ENCODE measurements at places on chromosomes 3 and 15. TPM values are rescaled to one million over a fixed set of nuclear protein-coding genes. Genes with fewer than 3 reads are reported as not detected.

The LRRC31 gene
- polyA plus RNA-seq: not detected

The MASP1 gene
- polyA plus RNA-seq: not detected

DNA sequence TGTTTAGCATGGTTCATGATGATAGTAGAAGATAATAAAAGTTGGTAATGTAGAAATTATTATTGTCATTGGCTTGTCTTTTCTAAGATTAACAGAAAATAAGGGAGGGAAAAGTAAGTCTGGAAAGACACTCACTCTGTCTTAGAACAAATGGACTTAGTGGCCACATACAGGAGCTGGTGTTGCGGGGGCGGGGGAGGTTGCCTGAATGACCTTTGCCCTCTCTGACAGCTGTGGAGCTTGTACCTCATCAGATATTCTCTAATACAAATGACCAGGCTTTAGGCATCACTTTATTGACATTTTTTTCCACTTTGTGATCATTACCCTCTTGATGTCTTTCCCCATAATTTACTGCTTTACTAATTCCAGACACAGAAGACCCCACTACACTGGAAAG, 5.9 kb downstream of the TAGLN3 start:
- DNase-seq: no peak
- H3K4me3 ChIP-seq: no peak overlapping the region
- H3K27ac ChIP-seq: peak overlapping the region; percentile 4

DNA sequence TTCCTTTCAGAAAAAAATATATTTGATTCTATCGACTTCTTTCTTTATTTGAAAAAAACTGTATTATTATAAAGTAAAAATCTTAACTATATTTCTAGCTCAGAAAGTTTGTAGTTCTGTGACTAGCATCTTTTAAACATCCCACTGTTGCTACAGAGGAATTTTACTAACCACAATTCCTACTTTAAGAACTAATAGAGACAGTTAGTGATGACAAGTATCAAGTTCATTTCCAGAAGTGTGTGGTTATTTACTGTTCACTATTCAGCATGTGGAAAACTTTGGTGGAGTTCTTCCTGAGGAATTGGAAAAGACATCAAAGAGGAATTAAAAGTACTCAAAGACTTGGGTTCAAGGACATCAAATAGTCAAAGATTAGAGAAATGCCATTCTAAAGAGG, 524.1 kb upstream of the CBLB start:
- H3K27me3 ChIP-seq: no peaks in the 10 kb centered on the region
- H3K4me1 ChIP-seq: peaks cover 5% of the 10 kb centered on the region
- no peaks in the 10 kb centered on the region for H3K36me3 ChIP-seq
- DNase-seq: no peak
- H3K27ac ChIP-seq: no peak overlapping the region

DNA sequence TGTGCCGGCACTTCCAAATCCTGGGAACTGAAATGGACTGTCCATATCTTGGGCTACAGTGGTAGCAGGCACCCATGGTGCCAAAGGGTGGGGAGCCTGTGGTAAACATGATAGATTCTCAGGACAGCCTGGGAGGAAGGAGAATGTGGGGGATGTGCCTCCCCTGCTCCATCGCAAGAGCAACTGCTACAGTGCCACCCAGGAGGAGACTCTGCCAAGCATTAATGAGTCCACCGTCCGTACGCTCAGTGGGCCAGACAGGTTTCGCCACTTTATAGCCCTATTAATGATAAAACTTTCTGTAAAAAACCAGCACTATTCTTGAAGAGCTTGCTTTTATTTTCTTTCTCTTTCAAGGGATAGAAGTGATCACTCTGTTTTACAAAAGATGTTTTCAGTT, 75.2 kb downstream of the FMN1 start:
- H3K27ac ChIP-seq: no peak overlapping the region
- H3K27me3 ChIP-seq: peaks cover 13% of the 10 kb centered on the region
- no peaks in the 10 kb centered on the region for H3K36me3 ChIP-seq
- no peak overlapping the region for H3K4me3 ChIP-seq
- H3K4me1 ChIP-seq: no peaks in the 10 kb centered on the region

DNA sequence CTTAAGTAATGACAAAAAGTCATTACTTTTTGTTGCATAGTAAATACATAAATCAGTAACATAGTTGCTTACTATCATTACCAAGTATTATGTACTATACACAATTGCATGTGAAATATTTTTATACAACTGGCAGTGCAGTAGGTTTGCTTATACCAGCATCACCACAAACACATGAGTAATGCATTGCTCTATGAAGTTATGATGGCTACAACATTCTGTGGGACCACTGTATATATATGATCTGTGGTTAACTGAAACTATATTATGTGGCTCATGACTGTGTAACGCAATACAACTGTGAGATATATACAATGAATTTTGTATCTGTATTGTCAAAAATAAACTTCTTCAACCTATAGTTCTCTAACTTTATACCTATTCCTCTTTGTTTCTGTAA, 113.7 kb upstream of the RBMS3 start:
- H3K4me1 ChIP-seq: peaks cover 9% of the 10 kb centered on the region
- no peak for DNase-seq
- no peak overlapping the region for H3K27ac ChIP-seq
- no peaks in the 10 kb centered on the region for H3K27me3 ChIP-seq
- no peak overlapping the region for H3K4me3 ChIP-seq

DNA sequence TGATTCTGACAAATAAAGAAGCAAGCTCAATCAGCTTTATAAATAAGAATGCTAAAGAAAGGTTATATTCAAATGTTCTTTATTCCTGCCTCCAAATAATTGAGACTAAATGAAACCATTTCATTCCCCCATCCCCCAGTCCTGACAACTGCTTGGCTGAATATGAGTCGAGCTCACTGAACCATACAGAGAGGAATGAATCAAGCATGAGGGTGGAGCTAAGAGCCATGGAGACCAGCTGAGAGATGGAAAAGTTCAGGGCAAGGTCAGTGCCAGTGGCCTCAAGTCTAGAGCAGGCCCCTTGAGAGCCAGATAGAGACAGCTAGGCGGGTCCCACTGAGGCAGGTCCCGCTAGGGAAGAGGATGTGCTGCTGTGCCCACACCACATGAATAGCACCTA, 188.7 kb upstream of the EIF1B start:
- H3K27ac ChIP-seq: no peak overlapping the region
- no peaks in the 10 kb centered on the region for H3K36me3 ChIP-seq
- no peak overlapping the region for H3K4me3 ChIP-seq
- no peaks in the 10 kb centered on the region for H3K27me3 ChIP-seq
- DNase-seq: no peak
- no peaks in the 10 kb centered on the region for H3K4me1 ChIP-seq

DNA sequence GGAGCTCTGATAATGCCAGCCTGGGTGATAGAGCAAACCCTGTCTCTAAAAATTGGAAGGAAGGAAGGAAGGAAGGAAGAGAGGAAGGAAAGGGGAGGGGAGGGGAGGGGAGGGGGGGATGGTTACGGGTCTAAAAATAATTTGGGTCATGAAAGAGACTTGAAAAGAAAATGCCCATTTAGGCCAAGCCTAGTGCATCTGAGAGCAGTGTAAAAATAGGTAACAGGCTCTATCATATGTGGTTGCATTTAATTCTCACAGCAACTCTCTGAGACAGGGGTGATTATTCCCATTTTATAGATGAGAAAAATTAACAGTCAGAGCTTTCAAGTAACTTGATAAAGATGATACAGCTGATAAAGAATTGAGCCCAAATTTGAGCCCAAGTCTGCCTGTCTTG, 3.6 kb upstream of the ECE2 start:
- H3K4me3 ChIP-seq: no peak overlapping the region
- no peak overlapping the region for H3K27ac ChIP-seq
- H3K4me1 ChIP-seq: peaks cover 7% of the 10 kb centered on the region
- peaks cover 61% of the 10 kb centered on the region for H3K27me3 ChIP-seq
- no peak for DNase-seq
